MM.1S (cell line): ENCODE measurements at places on chromosomes 4 and X.

DNA sequence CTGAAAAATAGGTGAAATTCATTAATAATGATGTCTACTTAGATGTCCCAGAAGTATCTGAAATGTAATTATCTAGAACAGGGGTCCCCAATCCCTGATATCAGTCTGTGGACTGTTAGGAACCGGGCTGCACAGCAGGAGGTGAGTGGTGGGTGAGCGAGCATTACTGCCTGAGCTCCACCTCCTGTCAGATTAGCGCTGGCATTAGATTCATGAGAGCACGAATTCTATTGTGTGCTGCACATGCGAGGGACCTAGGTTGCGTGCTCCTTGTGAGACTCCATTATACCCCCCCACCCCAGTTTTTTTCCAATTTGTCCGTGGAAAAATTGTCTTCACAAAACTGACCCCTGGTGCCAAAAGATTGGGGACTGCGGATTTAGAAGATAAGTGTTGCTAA, 458.8 kb downstream of the CCSER1 start:
- no peak for DNase-seq

DNA sequence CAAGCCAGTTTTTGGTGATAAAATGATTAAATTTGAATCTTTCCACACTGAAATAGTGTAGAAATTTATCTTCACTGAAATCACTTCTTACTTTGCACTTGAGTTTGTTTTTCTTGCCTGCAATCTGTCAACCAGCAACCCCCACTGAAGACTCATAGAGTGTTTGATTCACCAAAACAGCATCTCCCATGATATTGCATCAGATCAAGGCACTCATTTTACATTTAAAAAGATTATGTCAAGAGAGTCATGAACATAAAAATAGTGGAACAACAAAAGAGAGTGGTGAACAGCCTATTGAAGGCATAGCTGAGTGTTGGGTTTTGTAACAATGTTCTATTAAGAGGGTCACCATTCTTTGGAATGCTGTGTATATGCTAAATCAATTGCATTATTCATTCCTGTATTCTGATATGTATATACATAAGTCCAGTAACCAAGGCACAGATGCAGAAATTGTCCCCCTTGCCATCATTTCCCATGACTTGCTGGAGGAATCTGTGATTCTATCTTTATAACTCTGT, 1934.9 kb downstream of the ARAP2 start:
- DNase-seq, result no peak

GRCh38 chrX:120857240-120857639, 18.4 kb downstream of the CT47B1 start:
- no peak for DNase-seq

DNA sequence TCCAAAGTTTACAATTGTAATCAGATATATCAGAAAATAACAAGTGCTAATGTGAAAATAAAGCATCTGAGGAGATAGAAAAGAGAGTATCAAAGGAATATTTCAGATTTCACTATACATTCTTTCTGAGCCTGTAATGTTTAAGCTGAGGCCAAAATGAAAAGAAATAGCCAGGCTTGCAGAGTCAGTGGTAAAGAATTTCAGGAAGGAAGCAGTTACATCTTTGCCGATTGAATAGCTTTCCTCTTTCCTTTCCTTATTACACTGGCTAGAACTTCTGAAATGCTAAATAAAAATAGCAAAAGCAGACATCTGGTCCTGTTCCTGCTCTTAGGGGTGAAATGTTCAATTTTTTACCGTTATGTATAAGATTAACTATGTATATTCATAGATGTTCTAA, 1441.6 kb upstream of the PCDH7 start:
- no peak for DNase-seq

GRCh38 chrX:74346088-74346487, 42.1 kb downstream of the ZCCHC13 start:
- no peak for DNase-seq

DNA sequence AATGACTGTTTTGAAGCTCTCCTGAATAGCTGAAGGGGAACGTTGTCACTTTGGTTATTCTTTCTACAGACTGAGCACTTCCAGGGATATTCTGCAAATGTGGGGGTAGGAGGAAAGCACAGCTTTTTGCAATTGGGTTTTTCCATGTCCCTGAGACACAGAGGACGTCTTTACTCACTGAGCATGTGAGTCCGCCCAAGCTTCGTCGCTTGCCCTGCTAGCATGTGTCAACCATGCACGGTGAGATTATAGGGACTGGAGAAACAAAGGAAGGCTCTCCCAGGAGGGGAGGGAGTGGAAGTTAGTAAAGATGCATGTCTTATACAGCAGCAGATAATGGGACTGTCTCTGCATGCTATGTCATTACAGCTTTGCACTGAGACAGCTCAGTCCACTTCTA, 111.5 kb upstream of the SFRP2 start:
- no peak for DNase-seq

DNA sequence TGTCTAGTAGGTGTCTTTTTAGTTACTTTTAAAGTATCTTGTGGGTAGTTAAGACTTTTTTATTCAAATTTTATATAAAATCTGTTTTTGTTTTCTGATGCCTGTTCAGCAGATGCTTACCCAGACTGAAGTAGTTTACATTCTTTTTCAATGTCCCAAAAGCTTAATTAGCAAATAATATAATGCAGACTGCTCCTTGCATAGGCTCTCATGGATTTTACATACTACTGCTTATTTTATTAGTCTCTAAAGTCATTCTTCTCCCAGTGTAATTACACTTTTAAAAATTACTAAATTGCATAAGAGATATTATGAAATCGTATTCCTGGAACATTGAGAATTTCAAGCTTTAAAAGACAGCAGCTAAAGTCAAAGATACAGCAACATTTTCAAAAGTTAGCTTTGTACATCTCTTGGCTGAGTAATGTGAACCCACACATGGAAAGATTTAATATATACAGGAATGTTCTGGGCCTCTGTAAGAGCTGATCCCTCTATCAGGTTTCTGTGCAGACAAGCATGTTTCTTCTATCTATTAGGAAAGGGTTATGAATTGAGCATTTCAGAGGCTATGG, 148.4 kb upstream of the SPRY1 start:
- no peak for DNase-seq

DNA sequence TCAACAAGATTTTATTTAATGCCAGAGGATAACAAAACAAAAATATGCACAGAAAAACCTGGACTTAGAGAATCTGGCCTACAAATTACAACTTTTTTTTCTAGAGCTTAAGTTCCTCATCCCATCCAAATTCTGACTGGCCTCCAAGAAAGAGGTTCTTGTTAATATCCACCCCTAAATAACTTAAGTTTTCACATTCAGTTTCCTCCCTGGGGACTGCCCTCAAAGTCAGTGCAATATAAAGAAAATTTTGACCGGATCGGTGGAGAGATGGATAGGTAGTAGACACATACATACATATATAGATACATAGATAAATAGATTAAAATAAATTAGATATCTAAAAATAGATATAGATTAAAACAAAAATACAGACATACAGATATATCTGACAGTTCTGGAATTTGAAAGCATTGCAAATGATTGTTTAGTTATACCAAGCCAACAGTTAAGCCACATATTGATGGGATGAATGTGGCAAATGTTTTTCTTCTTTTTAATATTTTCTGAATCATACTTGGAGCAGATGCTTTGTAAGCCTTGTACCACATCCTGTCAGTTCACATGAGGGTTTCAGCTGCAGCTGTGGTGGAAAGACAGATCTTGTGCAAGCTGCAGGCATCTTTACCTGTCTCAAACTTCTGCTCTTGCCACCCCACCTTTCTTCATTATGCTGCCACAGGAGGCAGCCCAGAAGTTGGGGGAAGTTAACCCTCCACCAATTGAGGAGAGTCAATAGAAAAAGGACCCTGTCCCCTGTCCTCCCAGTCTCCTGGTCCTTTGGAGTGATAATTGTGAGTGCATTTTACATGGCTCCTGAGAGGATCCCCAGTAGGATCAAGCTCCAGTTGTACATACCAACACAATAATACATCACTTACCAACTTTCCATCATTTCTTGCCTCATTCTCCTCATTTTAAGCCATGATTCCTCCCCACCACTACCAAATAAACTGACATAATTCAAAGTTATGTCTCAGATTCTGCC, 58.5 kb upstream of the PRDM8 start:
- peak; percentile 75 for DNase-seq
